ENCODE measurements at places on chromosomes 5 and 9.

DNA sequence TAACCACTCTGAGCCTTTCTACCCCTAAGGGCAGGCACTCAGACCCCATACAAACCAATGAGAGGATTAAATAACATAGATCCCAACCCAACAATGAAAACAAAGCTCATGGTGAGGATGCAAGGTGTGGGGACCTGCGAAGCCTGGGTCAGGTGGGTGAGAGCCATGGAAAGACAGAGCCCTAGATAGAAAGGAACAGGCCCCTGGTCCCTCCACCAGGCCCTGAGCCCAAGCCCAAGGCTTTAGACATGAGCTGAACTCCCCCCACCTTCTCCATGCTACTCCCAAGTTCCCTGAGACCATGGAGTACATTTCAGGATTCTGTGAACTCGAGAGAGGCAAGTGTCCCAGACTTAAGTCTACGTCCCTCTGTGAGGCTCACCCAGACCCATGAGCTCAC is 106.5 kb downstream of the SAXO1 start:
- DNase-seq, result no peak

DNA sequence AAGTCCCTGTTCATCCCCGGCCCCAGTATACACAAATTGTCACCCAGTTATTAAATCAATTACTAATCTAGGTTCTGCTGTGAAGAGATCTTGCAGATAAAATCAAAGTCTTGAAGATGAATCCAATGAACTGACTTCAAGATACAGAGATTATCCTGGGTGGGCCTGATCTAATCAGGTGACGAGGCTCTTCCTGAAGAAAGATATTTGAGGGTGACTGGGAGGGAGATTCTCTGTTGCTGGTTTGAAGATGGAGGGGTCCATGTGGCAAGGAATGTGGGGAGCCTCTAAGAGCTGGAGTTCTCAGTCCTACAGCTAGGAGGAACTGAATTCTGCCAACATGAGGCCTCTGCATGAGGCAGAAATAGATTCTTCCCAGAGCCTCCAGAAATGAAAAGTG is 36.1 kb upstream of the ICE1 start:
- DNase-seq, result no peak

DNA sequence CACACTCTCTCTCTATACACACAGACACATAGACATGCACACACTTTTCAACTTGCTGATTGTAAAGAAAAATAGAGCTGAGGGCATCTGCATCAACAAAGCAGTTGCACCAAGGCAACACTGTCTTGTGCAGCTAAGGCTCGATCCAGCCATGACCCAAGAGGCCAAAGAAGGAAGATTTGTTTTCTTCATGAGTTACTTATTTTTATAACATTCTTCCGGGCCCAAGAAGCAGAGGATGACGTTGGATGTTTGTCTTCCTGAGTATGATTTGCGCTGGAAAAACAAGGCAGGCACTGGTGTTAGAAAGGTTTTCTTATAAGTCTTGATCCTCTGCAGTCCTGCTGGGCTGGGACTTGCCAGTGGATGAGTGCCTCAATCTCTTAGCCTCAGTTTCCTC is 344.1 kb downstream of the ADAMTS6 start:
- no peak for DNase-seq

DNA sequence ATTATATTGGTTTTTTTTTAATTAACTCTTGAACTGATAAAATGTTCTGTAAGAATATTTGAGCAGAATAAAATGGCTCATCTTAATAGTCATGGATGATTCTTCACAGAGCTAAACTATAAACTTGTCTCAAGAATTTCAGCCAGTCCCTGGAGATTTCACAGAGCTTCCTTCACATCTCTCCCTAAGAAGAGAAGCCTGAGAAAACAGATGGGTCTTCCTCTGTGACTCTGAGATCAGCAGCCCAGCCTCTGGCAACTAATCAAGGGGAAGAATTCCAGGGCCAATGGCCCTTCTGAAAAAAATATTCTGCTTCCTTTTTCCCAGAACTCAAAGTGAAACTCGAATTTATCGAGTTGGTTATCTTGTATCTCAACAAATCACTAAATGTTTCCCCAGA is 122.2 kb upstream of the ITGA1 start:
- no peak for DNase-seq

- no peak for DNase-seq
These were observed 21.0 kb upstream of the RHOBTB3 start for GRCh38 chr5:95709967-95710650.

DNA sequence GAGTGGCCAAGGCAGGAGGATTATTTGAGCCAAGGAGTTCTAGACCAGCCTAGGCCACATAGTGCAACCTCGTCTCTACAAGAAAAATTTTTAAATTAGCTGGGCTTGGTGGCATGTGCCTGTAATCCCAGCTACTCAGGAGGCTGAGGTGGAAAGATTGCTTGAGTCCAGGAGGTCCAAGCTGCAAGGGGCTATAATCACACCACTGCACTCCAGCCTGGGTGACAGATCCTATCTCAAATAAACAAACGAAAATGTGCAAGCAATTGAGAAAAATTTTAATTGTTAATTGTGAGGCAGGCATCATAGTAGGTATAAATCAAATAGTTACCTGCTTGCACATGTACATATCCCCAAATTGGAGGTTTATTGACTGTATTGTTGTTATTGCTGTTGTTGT is 15.3 kb downstream of the ALDH7A1 start:
- no peak for DNase-seq

DNA sequence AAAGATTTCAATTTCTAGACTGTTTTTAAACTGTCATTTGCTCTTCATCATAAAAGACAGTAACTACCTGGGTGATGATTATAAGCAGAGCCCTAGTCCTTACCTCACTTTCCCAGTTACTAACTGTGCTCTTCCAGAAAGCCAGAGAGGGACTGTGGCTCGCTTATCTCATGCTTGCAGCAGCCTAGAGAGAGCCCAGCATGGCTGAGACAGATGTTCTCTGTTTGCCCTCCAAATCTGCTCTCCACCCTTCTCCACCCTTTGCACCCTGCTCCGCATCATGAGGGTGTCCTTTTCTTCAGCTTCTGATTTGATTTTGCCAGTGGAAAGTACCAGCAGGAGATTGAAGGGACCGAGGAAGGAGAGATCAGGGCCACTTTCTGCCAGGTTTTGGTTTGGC is 61.2 kb upstream of the SELENOP start:
- no peak for DNase-seq

DNA sequence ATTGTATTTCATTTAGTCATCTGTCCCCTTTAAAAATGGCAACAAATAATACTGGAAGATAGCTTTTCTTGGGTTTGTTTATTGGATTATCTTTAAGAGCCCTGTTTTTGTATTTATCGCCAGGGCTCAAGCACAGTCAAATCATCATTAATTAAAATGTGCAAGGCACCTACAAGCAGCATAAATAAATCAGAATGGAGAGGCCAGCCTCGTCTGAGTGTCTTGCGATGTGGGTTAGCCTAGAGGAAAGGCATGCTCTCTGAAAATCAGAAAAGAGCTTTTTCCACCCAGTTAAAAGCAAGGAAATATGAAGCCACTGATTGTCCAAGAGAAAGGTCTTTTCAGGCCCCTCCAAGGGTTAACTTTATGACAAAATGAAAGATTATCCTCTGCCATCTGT is 31.8 kb downstream of the ZFAND5 start:
- DNase-seq, result no peak

GRCh38 chr9:74942801-74943200 is 9.9 kb downstream of the C9orf40 start:
- no peak for DNase-seq

- DNase-seq, result no peak
These were observed 27.0 kb downstream of the ZNF169 start for GRCh38 chr9:94286116-94286515.

DNA sequence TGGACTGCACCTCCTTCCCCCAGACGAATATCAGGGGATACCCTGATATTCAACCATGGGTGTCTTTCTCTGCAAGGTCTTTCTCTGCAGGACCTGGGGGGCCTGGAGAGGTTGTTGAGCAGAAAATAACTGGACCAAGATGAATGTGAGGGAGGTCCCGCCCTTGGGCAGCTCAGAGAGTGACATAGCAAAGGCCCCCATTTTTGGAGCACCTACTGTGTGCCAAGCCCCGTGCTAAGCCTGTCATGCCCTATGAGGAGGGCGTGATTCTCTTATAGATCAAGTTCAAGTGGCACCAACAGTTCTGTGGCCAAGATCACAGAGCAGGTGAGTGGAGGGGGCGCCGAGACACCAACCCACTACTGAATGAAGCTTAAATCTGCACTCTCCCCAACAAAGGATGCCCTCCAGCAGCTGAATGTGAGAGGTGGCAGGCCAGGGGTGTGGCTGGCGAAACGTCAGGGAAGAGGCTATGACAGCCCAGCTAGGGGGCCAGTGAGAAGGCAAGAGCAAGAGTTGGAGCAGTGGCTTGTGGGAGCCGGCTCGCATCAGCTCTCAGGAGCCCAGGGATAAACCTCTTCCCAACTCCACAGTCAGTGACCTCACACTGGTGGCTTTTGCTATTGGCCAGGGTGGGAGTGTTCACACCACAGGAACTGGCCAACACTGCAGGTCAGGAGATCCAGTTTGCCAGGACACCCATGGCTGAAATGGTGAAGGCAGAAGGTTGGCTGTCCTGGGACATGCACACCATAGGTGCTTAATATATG is 5.3 kb downstream of the SARDH start:
- no peak for DNase-seq

- no peak for DNase-seq
These were observed 2.1 kb downstream of the EDIL3 start for GRCh38 chr5:84382363-84383295.

DNA sequence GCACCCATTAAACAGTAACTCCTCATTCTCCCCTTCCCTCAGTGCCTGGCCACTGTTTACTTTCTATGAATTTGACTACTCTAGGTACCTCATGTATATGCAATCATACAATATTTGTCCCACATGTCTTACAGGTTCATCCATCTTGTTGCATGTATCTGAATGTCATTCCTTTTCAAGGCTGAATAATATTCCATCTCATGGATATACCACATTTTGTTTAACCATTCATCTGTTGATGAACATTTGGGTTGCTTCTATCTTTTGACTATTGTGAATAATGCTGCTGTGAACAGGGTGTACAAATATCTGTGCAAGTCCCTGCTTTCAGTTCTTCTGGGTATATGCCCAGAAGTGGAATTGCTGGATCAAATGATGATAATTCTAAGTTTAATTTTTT is 40.9 kb downstream of the INIP start:
- DNase-seq, result no peak

DNA sequence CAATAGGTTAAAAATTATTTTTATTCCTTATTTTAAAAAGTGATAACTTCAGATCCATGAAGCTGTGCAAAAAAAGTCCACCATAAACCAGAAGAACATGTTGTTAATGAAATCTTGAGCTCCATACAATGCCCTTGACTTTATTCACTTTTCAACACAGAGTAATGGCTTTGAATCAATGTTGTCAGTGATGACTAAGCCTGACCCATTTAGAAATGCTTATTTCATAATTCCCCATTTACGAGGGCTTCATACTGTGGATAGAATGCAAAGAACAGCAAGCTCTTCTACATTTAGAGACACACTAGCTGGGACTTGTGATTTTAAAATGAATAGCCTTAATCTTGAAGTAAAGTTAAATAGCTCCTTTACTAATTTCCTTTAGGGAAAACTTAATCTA is 25.7 kb upstream of the IL9 start:
- DNase-seq, result no peak

- no peak for DNase-seq
These were observed 1.1 kb downstream of the HEXB start for GRCh38 chr5:74685979-74686631.

- no peak for DNase-seq
These were observed 47.4 kb downstream of the ROR2 start for GRCh38 chr9:91902475-91903125.

DNA sequence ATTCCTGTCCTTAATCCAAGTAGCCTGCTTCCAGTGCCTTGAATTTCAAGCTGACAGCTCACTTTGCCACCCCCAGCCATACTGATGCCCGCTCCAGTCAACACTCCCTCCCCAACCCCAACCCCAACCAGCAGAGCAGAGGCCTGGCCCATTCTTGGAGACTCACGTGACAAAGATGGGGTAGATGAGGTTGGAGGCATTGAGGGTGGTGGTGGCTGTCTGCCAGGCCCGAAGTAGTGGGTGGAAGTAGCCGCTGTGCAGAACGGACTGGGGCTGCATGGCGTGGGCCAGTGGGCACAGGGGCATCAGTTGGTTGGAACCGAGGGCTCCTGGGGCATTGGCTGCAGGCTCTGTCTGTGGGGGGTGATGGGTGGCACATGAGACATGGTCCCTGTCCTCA is 7.8 kb downstream of the ALAD start:
- DNase-seq, result no peak

GRCh38 chr9:89425921-89426383 is 72.0 kb downstream of the SEMA4D start:
- no peak for DNase-seq

GRCh38 chr9:86687788-86688187 is 259.5 kb downstream of the GAS1 start:
- no peak for DNase-seq

DNA sequence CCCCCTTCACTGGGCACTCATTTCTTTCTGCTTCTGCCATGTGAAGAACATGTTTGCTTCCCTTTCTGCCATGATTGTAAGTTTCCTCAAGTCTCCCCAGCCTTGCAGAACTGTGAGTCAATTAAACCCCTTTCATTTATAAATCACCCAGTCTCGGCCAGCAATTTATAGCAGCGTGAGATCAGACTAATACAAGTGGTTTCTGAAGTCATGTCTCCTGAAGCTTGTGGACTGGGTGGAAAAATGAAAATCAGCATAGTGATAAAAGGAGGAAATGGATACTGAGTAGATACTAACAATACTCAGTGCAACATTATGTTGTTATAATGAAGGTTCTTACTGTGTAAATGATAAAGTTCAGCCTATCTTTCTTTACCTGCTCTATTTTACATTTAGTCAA is 35.1 kb downstream of the NNT start:
- no peak for DNase-seq

DNA sequence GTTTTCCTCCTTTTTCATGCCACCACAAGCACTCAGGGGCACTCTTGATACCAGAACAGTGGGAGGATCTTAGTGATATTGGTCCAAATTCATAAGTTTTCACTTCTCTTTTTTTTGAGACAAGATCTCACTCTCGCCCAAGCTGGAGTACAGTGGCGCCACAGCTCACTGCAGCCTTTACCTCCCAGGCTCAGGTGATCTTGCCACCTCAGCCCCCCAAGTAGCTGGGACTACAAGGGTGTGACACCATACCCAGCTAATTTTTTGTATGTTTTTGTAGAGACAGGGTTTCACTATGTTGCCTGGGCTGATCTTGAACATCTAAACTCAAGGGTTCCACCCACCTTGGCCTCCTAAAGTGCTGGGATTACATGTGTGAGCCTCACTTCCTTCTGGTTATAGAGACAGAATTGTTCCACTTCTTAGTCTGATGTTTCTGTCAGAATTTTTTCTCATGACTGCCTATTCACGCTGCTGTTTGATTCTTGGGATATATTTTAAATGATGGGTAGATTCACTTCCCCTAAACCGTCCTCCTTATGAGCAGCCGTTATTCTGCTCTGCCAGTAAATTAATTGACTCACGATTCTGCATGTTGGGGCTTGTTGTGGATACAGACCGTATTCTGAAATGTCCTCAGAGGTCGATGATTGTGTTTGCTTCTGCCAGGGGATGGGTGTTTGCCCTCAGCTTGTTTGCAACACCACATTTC is 30.8 kb downstream of the MTAP start:
- no peak for DNase-seq

GRCh38 chr9:20650750-20651299 is 28.5 kb upstream of the MLLT3 start:
- DNase-seq, result no peak

GRCh38 chr9:77170991-77171699 is 6.2 kb upstream of the VPS13A start:
- no peak for DNase-seq

- DNase-seq, result no peak
These were observed 786 bp upstream of the KIF3A start for GRCh38 chr5:132737982-132738681.

GRCh38 chr5:35180046-35180445 is 50.2 kb downstream of the PRLR start:
- no peak for DNase-seq

Measured in AG04449 (cell line).